ENCODE measurements at places on chromosomes 6 and 20.
A peak's percentile ranks its signal among the peaks of the same experiment; 100 is the strongest.

DNA sequence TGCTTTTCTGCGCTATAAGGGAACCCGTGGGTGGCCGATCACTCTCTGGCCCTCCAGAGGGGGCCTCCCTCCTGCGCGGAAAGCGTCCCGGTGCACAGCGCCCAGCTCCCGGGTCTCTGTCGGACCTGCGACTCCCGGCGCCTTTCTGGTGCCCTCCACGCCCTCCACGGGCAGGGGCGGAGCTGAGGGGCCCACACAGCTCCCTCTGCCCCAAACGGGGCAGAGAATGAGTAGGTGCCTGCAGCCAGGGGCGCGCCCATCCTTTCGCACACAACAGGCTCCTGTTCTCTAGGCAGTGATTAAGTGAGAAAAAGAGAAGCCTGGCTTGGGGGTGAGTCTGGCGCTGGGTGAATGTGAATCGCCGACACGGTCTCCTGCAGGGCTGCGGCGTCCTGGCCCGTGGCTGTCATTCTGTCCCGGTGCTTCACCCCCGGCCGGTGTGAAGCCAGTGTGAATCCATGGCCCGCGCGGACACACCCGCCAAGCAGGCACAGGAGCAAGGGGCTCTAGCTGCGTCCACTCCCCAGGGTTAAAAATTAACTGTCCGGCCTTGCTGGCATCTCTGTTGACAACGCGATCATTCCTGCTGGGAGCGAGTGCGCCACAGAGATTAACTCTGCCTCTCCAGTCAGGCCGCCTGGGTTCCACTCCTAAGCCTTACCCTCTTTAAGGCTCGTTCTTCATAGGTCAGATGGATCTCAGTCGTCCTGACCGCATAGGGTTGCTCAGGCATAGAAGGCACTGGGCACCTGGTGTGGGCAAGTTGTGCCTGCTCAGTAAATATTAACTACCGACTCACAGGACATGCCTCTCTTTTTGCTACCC is 88.8 kb downstream of the PCSK2 start:
- no peak for DNase-seq

GRCh38 chr20:36620917-36621316 is 15.3 kb downstream of the RAB5IF start:
- no peak for DNase-seq

GRCh38 chr20:62838128-62838891 is 21.5 kb downstream of the COL9A3 start:
- peak; percentile 33 for DNase-seq

GRCh38 chr20:10565922-10566897 is 107.6 kb downstream of the JAG1 start:
- DNase-seq, result no peak

DNA sequence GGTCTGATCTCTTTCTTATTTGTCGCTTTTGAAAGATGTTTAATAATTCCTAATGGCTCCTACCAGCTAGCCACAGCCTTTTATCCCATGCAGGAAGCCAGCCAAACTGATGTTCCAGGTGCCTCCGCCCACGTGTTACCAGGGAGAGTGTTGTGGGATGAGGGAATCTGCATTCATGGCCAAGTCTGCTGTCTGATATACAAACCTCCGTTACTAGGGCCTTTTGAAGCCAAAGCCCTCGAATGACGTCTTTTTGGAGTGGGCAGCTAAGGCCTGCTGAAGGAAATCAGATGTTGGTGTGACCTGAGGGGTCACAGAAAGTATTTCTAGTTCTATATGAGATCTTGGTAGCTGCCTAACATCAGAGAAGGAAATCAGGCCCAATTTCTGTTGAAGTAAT is 21.3 kb downstream of the STK35 start:
- peak; percentile 18 for DNase-seq

- no peak for DNase-seq
These were observed 417.7 kb upstream of the JARID2 start for GRCh38 chr6:14828201-14828611.

GRCh38 chr6:142855893-142856623 is 88.9 kb downstream of the HIVEP2 start:
- no peak for DNase-seq

GRCh38 chr6:21633511-21634109 is 40.1 kb downstream of the SOX4 start:
- no peak for DNase-seq

DNA sequence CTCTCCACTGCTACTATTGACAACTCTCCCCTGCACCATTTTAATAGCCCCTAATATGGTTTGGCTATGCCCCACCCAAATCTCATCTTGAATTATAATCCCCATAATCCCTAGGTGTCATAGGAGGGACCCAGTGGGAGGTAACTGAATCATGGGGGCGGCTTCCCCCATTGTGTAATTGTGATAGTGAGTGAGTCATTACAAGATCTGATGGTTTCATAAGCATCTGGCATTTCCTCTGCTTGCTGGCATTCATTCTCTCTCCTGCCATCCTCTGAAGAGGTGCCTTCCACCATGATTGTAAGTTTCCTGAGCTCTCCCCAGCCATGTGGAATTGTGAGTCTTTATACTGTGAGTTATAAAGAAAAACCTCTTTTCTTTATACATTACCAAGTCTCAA is 74.1 kb upstream of the TCF21 start:
- DNase-seq, result peak; percentile 82

DNA sequence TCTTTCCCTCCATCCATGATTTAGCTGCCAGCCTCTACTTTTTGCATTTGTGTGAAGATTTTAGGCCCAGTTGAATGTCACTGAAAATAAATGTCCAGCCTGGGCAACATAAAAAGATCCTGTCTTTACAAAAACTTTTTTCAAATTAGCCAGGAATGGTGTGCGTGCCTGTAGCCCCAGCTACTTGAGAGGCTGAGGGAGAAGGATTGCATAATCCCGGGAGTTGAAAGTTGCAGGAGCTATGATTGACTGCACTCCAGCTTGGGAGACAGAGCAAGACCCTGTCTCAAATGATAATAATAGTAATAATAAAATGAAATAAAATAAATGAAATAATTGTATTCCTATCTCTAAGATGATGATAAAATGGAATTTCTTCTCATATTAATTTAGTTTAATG is 5.0 kb upstream of the GFOD1 start:
- no peak for DNase-seq

- DNase-seq, result no peak
These were observed 1044.7 kb downstream of the GRIK2 start for GRCh38 chr6:102438171-102438570.

DNA sequence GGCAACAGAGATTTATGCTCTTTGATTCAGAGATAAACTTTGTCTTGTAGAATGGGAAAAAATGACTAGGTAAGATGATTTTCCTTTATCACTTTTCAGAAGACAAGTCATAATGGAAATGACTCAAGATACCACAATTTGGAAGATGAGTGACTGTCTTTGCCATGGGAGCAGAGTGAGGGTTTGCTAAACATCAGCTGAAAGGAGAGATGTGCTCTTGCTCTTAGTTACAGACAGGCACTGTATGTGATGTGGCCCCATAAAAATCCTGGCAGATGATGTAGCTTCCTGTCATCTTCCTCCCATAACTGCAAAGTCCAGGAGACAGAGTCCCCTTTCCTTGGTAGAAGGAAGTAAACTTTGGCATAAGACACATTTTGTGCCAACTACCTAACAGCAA is 47.6 kb downstream of the BACH2 start:
- peak; percentile 55 for DNase-seq

GRCh38 chr6:132161283-132161682 is 210.1 kb upstream of the CCN2 start:
- DNase-seq, result peak; percentile 50

GRCh38 chr20:3670945-3671344 is 7.7 kb upstream of the GFRA4 start:
- DNase-seq, result no peak

- DNase-seq, result no peak
These were observed 30.6 kb downstream of the HIVEP2 start for GRCh38 chr6:142914369-142914768.

GRCh38 chr6:101853231-101854085 is 459.9 kb downstream of the GRIK2 start:
- no peak for DNase-seq

- no peak for DNase-seq
These were observed 44.6 kb downstream of the DPPA5 start for GRCh38 chr6:73309535-73309784.

DNA sequence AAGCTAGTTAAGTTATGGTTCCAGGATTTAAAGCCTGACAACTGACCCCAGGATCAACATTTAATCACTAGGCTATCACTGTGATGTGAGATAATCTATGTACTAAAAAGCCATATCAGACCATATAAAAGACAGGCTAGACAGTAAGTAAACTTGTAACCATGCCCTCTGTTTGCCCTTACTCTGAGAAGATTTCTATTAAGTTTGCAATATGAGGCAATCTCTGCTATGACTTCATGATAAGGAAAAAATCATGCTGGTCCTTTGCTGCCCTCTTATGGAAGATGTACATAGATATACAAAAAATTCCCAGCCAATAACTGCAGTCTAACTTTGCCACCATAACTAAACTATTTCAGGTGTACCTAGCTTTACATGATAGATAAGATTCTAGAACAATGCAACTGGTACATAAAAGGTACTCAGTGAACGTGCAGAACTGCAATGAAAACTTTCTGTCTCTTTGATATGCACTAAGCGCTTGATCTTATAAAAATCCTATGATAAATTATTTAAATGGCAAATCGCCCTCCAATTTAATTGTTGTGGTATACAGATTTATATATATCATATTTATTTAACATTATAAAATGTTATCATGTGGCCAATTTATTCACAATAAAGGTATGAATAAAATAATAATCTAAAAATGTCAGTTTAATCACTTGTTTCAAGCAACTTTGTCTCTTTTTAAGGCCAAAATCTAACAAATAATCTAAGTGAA is 70.5 kb downstream of the FAM217A start:
- peak; percentile 58 for DNase-seq

GRCh38 chr6:13515912-13516311 is 28.5 kb upstream of the GFOD1 start:
- DNase-seq, result no peak

GRCh38 chr20:23082846-23083552 is 3.1 kb downstream of the CD93 start:
- DNase-seq, result no peak

DNA sequence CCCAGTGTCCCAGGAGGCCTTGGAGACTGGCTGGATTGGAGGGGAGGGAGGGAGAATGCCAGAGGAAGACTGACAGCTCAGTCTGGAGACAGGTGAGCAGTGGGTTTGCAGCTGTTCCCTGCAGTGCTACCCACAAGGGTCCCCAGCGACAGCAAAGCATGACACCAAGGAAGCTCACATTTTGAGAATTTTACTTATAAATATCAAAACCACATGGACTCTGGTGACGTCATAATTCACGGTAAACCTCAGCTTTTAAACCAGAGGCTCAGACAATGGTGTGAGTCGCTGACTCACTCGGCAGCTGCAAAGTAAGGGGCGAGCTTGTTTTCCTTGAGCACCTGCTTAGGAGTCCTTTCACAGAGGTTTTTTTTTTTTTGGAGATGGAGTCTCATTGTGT is 65.2 kb downstream of the THBS2 start:
- DNase-seq, result peak; percentile 59

GRCh38 chr20:40511478-40511877 is 177.6 kb downstream of the MAFB start:
- DNase-seq, result no peak

GRCh38 chr6:28771401-28772267 is 152.2 kb downstream of the TRIM27 start:
- DNase-seq, result no peak

DNA sequence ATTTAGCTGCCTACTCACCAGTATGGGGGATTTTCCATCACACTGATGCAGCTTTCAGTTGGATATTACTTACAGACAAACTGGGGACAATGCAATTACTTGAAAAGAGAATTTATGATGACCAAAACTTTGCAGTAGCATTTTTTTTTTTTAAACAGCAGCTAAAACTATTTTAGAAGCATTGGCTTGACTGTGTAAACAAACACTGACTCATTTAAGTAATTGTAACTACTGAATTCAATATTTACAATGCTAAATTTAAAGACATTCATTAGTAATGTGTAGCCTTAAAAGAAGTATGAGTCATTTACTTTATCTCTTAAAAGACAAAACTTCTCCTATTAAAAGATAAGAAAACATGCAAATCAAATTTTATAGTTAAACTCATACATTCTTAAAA is 295.9 kb upstream of the FERMT1 start:
- DNase-seq, result no peak

DNA sequence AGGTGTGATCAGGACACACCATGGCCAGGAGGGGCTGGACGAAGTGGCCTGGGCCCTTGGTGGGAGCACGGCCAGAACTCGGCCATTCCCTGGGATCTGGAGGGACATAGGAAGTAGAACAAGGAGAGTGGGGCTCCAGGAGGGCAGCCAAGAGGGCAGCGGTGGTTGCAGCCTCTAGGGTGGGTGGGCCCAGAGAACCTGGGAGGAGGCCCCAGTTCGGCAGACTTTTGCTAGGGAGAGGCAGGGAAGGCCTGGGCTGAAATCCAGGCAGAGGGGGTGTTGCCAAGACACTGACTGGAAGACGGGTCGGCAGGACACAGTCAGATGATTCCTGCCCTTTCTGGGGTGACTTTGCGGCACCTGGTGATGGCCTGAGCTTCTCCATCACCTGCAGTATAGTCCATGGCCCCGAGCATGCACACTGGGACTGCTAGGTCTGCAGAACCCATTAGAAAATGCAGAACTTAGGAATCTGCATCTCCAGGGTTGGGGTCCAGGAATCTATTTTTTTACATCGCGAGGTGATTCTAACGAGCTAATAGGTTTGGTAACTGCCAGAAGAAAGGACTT is 224.8 kb downstream of the SYNDIG1 start:
- DNase-seq, result no peak

DNA sequence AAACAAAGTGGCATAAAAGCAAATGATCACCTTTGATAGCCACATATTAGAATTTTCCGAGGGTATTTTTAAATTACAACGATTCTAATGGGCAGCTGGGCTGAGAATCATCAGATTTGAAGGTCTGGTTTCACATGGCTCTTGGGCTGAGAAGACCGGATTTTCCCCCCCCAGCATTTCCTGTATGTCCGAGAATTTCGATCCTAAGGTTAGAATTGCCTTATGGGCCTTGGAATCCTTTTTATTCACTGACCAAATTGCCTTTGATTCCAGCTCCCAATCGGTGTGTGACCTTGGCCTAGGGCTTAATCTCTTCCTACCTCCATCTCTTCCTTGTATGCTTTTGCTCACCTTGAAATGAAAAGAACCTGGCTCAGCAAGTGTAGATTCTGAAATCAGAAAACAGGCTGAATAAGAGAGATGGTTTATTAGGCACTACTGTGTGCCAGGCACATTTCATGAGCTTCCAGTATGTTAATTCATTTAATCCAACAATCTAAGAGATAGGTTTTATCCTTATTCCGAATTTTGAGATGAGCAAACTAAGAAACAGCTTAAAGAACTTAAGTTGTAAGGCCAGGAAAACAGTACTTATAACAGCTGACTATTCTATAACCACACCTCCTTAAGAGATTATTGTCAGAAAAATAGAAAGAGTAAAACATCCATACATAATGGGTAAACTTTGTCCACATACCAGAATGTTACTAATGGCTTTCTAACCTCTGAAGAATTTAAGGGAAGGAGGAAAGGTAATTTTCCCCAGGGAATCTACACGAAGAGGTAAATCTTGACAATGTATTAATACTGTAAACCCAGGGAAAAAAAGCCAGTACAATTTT is 39.4 kb downstream of the HFE start:
- DNase-seq, result no peak

- no peak for DNase-seq
These were observed 128.1 kb upstream of the STMND1 start for GRCh38 chr6:16973545-16974386.

- no peak for DNase-seq
These were observed 279.0 kb downstream of the MAFB start for GRCh38 chr20:40410028-40410427.

GRCh38 chr20:14996883-14997672 is 659.7 kb upstream of the FLRT3 start:
- DNase-seq, result no peak

All from NCI-H226 (cell line).